Stimulated activated CD4-positive, alpha-beta T cell treated with anti-CD3 and anti-CD28 coated beads, Interleukin-15, amount 100 ng/mL, for 48 hours (primary cell): ENCODE measurements at places on chromosomes 5 and 9.

GRCh38 chr9:123246534-123246933 is 21.9 kb downstream of the STRBP start:
- no peak for DNase-seq

- no peak for DNase-seq
These were observed 257.1 kb downstream of the AOPEP start for GRCh38 chr9:94983552-94983951.

- DNase-seq, result no peak
These were observed 87.2 kb downstream of the CSNK1G3 start for GRCh38 chr5:123599171-123599570.

DNA sequence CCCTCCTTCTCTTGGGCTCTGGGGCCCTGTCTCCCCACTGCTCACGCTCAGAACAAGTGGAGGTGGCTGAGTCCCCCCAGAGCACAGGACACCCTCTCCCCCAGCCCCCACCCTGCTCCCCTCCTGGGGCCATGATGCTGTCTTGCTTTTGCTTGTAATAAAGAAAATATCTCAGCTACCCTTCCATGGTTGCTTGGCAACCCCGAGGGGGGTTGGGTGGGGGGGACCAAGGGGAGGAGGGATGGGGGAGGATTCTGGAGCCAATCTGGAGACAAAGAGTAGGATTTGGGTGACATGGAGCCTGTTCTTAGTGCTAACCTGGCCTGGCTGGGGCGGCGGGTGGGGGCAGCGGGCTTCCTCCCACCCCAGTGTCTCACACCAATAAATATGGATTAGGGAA is 16.1 kb upstream of the CERCAM start:
- no peak for DNase-seq

DNA sequence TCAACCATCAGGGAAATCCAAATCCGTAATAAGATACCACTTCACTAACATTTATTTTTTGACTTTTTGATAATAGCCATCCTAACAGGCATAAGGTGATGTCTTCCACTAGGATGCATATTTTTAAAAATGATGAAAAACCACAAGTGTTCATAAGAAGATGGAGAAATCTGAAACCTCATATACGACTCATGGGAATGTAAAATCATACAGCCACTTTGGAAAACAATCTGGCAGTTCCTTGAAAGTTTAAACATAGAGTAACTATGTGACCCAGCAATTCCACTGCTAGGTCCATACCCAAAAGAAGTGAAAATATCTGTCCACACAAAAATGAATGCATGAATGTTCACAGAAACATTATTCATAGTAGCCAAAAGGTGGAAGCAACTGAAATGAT is 431.0 kb downstream of the ENC1 start:
- DNase-seq, result no peak

GRCh38 chr5:33850100-33850594 is 41.6 kb downstream of the ADAMTS12 start:
- DNase-seq, result peak; percentile 3

DNA sequence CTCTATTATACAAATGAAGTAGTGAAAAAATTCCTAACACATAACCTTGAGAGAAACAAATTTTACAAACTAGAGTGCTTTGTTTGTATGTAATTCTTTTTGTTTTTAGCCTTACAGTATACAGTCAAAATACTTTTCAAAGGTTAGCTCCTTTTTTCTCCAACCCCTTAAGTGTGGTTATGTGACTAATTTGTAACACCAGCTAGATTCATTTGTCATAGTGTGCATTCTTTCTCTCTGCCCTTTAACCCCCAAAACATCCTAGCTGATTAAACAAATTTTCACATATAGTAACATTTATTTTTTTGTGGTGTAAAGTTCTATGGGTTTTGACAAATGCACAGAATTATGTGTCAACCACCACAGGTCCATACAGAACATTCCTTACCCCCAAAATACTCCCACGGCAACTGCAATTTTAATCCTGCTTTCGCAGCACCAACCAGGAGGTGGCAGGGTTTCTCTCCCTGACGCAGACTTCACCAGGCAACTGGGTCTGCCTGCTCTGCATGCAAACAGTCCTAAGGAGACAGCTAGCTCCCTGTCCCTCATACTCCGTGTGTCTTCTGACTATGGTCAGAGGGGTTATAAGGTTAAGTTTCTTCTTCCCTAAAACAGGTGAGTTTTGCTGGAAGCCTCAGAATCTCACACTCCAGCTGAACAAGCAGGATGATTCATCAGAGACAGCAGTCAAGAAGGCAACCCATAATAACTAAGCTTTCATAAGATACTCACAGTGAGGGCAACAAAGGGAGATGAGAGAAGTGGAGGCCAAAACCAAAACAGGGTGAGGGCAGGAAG is 44.5 kb upstream of the NR5A1 start:
- peak; percentile 13 for DNase-seq

DNA sequence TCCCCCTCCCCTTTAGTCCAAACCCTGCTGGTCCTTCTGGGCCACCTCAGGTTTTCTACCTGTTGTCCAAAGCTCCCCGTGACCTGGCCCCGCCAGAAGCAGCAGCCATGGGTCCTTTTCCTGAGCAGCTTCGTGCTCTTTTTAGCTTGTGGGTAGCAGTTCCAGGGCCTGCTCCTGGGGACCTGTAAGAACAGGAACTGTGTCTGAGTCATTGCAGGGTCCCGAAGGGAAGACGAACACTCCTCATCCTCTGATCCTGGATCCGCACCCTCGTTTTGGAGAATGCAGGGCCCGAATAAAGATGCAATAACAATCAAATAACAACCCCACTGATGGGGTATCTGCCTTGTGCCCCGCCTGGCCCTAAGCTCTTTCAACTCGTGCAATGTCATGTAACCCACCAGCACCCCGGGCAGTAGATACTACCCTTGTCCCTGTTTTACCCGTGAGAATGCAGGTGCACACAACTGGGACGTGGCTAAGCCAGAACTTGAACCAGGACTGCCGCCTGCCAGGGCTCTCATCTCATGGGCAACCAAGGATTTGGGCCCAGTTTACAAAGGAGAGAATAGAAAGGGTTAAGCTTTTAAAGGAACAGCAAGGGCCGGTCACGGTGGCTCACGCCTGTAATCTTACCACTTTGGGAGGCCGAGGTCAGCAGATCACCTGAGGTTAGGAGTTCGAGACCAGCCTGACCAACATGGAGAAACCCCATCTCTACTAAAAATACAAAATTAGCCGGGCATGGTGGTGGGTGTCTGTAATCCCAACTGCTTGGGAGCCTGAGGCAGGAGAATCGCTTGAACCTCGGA is 33.2 kb downstream of the NEK6 start:
- no peak for DNase-seq

- DNase-seq, result no peak
These were observed 21.9 kb upstream of the DUSP1 start for GRCh38 chr5:172792701-172793570.

GRCh38 chr5:75142566-75143136 is 90.3 kb upstream of the GCNT4 start:
- no peak for DNase-seq

- no peak for DNase-seq
These were observed 463.3 kb downstream of the IRX1 start for GRCh38 chr5:4058899-4059298.

DNA sequence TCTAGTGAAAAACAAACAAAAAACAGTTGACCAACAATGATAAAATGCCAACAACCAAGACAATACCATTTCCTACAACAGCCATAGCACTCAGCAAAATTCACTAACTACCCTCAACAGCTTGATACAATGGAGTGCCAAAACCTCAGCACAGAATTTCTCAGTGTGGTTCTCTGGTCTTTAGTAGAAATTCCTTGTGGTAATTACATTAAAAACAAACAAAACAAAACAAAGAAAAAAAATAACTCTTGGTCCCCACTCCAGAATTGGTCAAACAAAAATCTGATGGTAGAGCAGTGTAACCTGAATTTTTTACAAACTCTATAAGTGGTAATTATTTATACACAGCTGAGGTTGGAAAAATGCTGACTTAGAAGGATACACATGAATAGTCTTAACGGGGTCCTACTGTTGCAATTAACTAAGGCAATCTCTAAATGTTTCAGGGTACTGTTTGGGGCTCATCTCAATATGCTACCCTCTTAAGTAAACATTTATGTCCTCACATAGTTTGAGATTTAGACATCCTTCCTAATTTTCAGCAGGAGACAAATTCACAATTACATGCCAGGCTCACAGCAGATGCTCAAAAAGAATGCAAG is 13.8 kb downstream of the CSNK1A1 start:
- no peak for DNase-seq

GRCh38 chr9:119788921-119789320 is 419.7 kb upstream of the BRINP1 start:
- no peak for DNase-seq

DNA sequence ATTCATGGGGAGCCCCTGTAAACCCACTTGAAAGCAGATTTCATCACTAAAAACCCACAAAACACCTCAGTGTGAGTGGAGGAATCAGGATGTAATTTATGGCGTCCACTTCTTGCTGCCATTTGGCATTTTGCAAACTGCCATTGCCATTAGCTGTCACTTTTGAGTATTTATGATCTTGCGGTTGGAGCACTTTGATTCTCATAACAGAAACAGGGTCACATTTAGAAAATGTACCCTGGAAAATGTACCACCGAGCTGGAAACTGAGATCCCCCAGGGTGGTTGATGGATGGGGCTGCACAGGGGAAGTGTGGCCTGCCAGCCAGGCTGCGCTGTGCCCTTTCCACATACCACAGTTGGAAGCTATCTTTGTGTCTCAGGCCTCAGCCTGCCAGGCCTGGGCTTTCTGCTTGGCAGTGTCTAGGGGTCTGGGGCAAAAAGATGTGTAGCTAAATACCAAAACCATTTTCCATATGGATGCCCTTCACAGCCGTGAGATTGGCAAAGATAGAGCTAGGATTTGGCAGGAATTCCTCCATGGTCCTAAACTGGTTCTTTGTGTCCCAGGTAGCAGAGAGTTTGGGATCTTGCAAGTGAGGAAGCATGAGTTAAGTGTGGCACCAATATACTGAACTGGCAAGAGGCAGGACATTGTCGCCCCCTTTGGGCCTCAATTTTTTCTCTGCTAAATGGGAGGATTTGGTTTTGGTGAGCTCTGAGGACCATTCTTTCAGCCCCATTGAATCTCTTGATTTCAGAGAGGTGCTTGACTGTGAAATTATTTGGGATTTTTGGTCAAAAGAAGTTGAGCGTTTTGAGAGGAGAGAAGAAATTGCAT is 46.2 kb downstream of the GALNT10 start:
- no peak for DNase-seq

GRCh38 chr5:102296178-102296817 is at the start of gene SLCO4C1:
SLCO4C1 (minus strand) TSS chr5:102296284; CDS start chr5:102296262, 22 bp downstream.
- DNase-seq, result peak; percentile 57

- DNase-seq, result no peak
These were observed 15.7 kb downstream of the PCDH12 start for GRCh38 chr5:141942185-141942857.

- DNase-seq, result no peak
These were observed 21.1 kb downstream of the ZFP62 start for GRCh38 chr5:180839935-180840334.

GRCh38 chr9:131024978-131025868 is 16.2 kb downstream of the LAMC3 start:
- no peak for DNase-seq

DNA sequence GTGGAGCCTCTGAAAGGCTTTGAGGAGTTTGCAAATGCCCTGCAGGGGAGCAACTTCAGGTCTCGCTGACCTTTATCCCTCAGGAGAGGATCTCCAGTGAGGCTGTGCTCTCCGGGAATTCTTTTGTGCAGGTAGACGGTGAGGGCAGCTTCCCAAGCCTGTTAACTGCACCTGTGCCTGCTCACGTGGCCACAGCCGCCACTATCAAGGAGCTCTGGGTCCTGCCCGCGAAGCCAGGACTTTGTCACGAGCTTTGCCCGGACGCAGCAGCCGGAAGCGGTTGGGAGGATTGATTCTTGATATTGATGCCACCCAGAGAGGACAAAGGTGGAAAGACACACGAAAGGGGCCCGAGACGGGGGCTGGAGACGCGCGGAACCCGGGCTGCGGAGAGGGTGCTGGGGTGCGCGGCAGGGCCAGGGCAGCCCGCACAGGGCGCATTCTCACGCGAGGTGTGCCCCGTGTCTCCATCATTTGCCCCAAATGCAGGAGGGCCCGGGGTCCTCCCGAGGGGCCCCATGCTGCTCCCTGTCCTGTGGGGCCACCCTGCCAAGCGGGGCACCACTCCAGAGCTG is 18.2 kb downstream of the SLC9A3 start:
- DNase-seq, result no peak

- no peak for DNase-seq
These were observed 91.2 kb upstream of the PAM start for GRCh38 chr5:102663749-102664530.
